CD4-positive, alpha-beta T cell treated with Interleukin-6 for 4 hours (primary cell): ENCODE measurements at places on chromosomes 11 and 22.
A peak's percentile ranks its signal among the peaks of the same experiment; 100 is the strongest.

DNA sequence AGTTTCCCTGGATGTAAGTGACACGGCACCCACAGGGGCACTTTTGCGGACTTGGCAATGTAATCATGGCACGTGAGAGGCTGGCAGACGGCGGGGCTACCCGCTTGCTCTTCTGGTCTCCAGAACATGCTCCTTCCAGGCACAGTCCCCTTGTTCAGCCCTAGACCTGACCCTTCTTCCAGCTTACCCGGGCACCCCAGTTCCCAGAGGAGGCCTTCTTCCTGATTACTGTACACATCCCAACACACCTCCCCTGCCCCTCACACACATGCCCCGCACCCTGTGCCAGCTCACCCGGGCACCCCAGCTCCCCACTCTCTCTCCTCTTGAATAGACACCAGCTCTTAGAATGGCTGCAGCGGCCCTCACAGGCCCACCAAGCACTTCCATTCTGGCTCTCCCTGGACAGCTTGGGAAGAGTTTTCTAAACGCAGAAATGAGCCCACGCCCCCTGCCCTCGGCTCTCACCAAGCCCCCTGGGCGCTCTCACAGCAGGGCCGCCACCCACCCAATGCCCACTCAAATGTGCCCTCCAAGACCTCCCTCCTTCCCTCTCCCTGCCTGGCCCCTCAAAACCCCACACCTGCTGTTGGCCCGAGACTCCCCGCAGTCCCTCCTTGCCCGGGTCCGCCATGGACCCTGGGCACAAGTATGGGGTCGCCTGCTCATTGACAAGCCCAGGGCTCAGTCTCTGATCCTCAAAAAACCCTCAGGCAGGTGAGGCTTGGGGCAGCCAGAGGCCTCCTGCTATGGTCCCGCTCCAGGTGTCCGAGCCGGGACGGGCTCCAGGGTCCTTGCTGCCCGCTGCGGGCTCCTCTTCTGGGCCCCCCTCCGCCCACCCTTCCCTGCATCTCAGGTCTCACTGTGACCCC lies 88.5 kb downstream of the WNT7B start:
- DNase-seq: no peak

GRCh38 chr11:15616130-15617105 lies 501.7 kb downstream of the INSC start:
- no peak for DNase-seq

- DNase-seq: no peak
Measured at GRCh38 chr11:46300270-46300669, 22.8 kb downstream of the CREB3L1 start.

DNA sequence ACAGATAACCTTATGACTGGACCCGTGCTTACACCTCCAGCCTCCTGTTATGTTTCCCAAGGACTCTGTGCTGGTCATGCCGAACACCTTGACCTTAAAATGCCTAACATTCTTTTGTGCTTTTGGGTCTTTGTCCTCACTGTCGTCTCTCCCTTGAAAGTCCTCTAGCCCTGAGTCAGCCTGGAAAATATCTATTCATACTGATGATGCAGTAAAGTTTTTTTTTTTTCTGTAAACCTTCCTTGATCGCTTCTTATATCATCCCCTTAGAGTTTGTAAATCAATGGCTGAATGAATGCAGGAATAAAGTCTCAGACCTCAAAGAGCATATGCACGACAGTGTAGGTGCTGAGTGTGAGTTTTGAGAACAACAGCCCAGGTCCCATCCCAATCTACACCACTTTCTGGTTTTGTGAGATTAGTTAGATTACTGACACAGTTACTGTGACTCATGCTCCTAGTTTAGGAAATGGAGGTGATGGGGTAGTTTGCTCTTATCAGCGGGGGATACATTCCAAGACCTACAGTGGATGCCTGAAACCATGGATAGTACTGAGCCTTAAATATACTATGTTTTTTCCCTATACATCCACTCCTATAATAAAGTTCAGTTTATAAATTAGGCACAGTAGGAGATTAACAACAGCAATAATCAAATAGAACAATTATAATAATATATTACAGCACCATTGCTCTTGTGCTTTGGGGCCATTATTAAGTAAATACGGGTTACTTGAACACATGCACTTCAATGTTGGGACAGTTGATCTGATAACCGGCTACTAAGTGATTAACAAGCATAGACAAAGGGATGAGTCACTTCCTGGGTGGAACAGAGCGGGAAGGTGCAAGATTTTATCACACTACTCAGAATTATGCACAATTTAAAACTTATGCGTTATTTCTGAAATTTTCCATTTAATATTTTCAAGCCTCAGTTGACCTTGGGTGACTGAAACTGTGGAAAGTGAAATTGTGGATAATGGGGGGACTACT lies 8.6 kb downstream of the TCN1 start:
- DNase-seq: peak; percentile 21

DNA sequence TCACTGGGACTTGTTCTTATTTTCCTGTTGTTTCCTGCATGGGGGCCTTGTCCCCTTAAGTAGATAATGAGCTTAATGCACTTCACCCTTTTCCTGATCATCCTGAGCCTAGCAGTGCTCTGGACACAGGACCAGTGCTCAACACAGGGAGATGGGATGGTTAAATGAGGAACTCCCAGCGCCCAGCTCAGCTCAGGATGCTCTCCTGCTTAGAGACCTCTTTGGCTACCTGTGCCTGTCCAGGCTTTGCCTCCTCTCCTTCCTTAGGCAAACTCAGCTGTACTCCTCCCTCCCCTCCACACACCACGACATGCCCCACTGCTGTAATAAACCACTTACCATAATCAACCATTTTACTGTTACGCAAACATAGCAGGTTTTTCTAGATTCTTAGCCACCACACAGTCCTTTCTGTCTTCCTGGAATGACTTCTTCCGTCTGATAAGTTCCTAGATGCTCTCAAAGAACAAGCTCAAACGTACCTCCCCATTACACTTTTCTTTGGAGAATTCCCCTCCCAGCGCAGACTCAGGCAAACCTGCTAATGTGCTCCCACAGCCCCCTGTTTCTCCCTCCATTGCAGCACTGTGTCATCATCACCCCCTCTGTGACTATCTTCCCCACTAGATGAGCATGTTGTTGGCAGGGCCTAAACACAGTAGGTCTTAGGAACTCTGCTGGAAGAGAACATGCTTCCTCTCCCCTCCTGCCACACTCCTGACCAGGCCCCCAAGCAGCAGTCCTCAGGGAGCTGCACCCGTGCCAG lies 113.6 kb downstream of the MICAL2 start:
- peak; percentile 18 for DNase-seq

DNA sequence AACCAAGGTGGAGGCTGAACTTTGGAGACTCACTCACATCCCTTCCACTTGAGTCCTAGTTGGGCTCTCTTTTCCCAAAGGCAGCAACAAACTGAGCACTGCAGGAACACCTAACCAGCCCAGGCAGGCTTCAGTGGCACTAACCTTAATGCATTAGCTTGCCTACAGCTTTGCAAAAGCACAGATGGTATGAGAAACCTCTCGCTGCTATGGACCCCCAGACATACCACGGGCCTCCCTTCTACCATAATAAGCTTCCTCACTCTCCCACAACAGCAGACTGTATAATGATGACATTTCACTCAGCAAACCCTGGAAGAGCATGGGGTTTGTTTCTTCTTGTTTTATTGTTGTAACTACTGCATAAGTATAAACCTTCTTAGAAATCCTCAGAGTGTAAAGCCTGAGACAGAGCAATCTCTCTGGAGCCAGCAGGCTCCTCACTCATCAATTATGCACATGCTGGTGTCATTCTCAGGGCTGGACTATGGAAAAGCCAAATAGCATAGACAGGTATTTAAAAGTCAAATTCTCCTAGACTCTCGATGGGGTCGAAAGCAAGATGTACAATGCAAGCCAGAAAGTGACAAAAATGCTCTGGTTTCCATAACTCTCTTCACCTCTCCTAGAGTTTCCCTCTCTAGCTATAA lies 167.6 kb downstream of the NXPE2 start:
- DNase-seq: no peak

- DNase-seq: no peak
Measured at GRCh38 chr11:96761451-96761850, 371.6 kb downstream of the JRKL start.

GRCh38 chr11:80635178-80635577 lies 1194.3 kb upstream of the TENM4 start:
- no peak for DNase-seq

DNA sequence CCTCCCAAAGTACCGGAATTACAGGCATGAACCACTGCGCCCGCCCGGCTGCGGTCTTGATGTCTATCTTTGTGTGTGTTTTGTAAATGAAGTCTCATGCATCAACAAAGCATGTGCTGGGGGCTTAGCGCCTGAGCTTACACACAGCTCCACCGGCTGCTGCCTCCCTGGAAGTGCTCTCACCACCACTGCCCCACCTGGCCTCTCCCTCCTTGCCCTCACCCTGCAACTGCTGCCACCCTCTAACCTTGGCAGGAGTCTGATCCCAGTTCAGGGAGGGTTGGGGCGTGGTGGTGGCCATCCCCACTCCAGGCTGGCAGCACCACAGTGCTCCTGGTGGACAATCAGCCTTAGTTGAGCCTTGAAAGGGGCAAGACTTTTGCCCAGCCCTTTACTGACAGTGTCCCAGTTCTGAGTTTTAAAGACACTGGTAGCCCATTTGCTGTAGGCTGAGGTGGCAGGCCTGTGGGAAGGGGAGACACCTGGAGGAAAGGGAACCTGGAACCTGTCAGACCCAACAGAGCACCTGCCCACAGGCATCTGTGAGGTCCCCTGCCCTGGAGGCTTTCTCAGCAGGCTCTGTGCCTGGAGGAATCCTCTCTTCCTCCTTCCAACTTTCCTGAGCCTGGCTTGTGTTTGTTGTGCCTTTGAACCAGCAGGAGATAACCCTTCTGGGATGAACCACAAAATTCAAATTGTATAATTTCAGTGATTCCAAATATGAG lies 42.4 kb upstream of the WEE1 start:
- DNase-seq: no peak

DNA sequence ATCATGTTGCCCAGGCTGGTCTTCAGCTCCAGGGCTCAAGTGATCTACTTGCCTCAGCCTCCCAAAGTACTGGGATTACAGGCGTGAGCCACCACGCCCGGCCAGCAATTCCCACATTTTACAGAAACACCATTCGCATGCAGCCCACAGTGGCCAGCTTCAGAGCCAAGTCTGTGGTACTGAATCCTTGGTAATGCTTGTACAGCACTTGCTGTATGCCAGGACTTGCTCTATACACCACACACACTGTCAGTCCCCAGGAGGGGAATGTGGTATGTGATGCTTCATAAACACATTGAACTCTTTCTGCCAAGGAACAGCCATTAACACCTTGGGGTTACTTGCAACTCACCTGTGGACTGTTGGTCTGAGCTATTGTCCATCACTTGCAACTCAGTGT lies 119.4 kb downstream of the MED15 start:
- no peak for DNase-seq

DNA sequence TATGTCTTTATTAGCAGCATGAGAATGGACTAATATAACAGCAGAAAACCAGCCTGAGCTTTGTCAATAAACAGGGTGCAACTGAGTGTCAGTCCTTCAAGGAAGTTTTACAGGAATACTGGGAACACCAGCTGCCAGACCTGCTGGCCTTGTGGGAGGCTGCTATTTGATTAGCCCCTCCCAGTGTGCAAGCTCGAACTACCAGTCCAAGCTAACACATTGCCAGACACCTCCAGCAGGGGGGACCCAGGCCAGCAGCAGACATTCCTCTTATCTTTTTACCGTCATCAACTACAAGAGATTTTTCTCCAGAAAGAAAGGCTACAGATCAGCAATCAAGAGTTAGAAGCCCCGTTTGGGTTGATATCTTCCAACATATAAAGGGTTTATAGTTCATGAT lies 942.8 kb upstream of the TENM4 start:
- no peak for DNase-seq

DNA sequence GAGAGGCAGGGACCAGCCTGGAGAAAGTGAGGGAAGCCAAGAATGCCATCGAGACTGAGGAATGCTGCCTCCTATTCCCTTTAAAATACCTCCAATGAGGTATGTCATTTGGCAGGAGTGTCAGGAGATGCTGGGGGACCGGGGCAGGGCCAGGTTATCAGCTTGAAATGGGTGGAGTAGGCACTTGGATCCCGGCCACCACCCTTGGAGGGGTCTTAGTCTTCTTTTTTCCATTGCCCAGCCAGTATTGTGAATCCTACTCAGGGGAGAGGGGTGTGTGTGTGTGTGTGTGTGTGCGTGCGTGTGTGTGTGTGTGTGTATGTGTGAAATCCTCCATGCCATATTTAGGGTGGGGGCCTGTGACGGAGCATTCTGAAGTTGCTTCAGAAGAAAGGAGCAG lies 116.2 kb downstream of the ZBTB16 start:
- DNase-seq: peak; percentile 0

GRCh38 chr11:26048271-26048670 lies 283.7 kb upstream of the ANO3 start:
- no peak for DNase-seq

DNA sequence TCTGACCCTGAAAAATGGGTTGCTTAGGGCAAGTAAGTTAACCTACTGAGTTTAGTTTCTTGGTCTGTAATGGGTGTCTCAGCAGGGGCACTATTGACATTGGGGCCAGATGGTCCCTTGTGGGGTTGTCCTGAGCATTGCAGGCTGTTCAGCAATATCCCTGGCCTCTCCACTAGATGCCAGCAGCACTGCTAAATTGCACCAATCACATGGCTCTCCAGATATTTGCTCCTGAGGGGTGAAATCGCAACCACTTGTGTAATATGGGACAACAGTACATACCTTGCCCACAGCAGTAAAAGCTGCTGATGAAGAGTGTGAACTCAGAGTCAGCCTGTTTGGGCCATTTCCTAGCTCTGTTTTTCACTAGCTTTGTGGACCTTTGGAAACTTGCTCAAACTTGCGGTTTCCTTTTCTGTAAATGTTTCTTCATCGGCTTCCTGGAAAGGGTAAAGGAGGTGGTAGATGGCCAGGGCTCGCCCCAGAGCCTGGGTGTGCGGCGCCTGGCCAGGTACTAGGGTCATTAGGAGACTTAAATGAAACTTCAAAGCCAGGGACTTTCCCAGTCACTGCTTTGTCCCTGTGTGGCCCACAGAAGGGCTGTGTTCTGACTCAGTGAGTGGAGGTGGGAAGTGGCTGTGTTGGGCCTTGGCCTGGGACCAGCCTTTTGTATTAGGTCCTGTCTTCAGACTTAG lies 13.0 kb downstream of the NCF4 start:
- peak; percentile 27 for DNase-seq

- peak; percentile 42 for DNase-seq
Measured at GRCh38 chr11:117144477-117145392, 648 bp downstream of the PAFAH1B2 start.

DNA sequence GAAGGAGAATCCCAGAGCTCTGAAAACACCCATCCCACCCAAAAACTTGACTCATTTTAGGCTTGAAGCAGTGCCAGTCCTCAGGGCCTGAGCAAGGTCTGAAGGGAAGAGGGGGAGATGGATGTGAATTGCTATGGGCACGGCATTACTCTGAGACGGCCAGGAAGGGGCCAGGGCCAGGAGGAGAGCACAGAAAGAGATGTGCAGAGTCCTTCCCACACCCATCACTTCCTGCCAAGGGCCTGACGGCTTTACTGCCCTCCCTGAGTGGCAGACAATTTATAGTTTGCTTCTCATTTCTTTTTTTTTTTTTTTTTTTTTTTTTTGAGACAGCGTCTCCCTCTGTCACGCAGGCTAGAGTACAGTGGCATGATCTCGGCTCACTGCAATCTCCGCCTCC lies 22.5 kb downstream of the TAB1 start:
- no peak for DNase-seq
